Colonic mucosa (tissue), 4 donors: ENCODE measurements at places on chromosomes 4 and X.

GRCh38 chr4:76872556-76872955, 25.4 kb downstream of the SOWAHB start:
- DNase-seq: no peak

- no peak for DNase-seq
These were observed 122.3 kb upstream of the OTUD4 start for GRCh38 chr4:145302725-145303124.

- no peak for DNase-seq
These were observed 52.6 kb upstream of the RAB33B start for GRCh38 chr4:139401368-139401767.

GRCh38 chrX:101550751-101551379, 518 bp downstream of the ARMCX1 start:
- DNase-seq: peak; percentile 51

DNA sequence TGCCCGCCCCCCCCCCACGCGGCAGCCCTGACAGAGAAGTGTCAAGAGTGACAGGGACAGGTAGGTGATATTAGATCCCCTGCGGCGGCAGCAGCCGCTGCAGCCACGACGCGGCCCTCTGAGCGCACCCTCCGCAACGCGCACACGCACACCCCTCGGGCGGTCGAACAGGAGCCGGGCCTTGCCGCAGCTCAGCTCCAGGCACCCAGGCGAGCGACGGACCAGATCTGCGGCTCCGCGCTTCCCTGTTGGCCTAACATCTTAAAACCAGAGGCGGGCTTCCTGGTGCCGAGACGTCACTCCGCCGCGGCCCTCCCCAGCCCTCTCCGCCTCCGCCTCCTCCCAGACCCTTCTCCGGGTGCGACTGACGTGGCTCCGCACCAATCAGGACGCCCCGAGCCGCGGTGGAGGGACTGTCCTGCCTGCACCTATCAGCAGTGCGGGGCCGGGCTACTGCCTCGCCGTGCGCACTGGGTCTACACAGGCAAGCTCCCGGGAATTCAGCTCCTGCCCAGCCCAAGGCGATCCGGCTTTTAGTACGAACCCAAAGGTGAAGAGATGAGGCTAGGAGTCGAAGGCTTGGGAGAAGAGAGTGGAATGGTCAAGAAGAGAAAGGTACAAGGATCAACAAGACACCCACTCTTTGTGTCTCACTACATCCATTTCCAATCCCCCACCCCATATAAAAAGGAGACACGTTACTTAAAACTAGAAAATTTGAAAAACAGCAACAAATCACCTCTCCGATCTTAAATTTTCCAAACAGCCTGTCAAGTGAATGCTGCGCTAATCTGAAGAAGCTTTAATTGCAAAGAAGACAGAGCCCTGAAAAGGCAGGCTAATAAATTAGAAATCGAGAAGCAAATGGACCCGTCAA, at the start of gene PITX2:
PITX2 (minus strand) TSS at position 237 of the 877 bp plus-strand sequence. CDS start 617 bp downstream, outside the sequence.
- peak; percentile 96 for DNase-seq

DNA sequence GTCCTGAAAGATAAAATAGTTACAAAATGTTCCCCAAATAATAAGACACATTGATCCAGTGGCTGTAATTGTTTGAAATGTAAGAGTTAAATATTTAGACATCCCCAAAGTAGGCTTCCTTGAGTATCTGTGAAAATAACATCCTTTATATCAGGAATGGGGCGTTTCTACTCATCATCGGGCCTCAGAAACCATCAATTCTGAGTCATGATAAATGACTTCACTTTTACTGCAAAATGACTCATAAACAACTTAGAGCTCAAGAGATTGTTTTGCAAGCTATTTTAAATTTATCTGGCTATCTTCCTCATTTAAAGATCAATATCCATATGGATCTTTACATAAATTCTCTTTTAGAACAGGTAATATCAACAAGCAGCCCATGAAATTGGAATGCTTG, 369.4 kb upstream of the CNKSR2 start:
- no peak for DNase-seq

GRCh38 chr4:54373718-54374210, 144.7 kb downstream of the PDGFRA start:
- no peak for DNase-seq

DNA sequence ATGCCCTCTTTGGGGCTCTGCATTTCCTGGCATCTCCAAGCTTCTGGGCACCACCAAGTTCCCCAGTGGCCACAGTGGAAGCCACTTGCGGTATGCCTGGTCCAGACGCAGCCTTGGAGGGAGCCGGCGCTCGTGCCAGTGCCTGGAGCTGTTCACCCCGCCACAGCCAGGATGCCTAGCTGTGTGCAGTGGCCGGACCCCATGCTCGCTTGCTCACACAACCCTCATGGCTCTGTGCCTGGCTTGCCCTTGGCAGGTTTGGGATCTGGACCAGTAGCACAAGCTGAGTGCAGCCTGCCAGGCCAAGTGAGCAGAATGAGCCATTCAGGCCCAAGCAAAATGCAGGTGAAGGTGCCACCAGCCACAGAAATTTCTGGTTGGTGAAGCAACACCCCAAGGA, 283.5 kb downstream of the EVC2 start:
- DNase-seq: no peak

DNA sequence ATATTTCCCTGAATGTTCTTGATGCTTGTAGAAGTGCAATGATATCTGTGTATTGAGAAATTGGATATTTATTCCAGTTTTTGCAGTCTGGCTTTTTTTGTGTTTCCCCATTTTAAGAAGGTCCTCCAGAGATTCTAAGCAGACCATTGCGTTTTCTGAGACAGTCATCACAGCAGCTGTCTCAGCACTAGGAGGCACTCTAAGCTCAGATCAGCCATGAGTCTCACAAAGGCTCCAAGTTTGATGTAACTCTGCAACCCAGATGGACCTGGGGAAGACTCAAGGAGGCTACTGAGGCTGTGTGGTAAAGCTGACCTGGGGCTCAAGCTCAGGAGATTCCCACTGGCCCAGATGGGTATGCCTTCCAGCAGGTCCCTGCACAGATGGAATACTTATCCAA, 89.3 kb upstream of the CYLC1 start:
- no peak for DNase-seq

DNA sequence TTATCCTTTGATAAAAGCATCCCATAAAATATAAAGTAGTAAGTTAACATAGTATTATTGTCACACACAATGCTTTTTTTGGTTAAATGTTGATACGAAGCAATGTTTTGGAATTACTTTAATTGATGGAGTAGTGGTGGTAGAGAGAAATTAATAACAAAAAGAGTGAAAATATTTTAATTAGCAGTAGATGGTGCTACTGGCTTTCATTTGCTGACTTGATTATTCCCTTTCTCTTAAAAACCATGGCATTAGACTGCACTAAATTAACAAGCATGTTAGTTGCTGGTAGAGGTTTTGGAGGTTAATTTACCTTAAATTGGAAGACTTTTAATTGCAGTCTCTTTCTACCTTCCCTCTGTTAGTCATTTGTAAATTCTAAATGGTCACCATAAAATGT, 8.9 kb upstream of the DCK start:
- no peak for DNase-seq

DNA sequence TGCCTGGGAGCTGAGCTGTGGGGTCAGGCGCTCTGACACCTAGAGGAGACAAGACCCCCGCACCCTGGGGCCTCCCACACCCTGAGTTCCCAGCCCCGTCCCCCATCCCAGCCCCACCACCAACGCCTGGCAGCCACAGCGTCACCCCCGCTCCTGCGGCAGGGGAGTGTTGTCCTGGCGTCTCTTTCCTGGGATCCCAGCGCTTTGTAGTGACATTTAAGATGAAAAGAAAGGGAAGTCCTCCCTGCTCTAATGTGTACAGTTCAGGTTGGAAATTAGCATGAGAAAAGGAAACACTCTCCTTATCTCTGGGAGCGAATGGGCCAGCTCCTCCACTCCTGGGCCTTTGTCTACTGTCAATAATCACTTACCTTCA, 112.1 kb downstream of the FAM53A start:
- DNase-seq: no peak

- DNase-seq: no peak
These were observed 325.7 kb upstream of the GIMD1 start for GRCh38 chr4:106694232-106694631.

- DNase-seq: no peak
These were observed 125.4 kb upstream of the SPOCK3 start for GRCh38 chr4:167359711-167360110.

DNA sequence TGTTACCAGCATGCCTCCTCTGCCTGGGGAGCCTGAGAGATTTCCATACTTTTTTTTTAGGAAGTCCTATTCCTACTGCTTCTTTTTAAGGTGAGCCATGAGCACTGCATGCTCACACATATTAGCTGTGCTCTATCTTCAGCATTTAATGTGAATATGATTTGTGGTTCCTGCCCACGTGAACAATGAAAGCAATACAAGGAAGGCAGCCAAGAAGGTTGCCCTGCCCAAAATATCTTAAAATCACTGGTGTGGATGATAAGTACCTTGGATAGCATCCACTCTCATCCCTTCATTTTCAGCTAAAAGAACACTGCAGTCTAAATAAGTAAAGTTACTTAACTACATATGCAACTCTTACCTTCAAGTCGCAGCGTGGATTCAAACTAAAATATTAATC, 607.5 kb downstream of the PACRGL start:
- no peak for DNase-seq

- DNase-seq: no peak
These were observed 29.5 kb upstream of the IRF2 start for GRCh38 chr4:184503869-184504300.

- DNase-seq: no peak
These were observed at the start of gene UGT2A1 for GRCh38 chr4:69653147-69653546. Gene UGT2A1, minus strand, starts transcription at chr4:69653247. Its CDS starts 5,603 bp downstream, at chr4:69647644.

DNA sequence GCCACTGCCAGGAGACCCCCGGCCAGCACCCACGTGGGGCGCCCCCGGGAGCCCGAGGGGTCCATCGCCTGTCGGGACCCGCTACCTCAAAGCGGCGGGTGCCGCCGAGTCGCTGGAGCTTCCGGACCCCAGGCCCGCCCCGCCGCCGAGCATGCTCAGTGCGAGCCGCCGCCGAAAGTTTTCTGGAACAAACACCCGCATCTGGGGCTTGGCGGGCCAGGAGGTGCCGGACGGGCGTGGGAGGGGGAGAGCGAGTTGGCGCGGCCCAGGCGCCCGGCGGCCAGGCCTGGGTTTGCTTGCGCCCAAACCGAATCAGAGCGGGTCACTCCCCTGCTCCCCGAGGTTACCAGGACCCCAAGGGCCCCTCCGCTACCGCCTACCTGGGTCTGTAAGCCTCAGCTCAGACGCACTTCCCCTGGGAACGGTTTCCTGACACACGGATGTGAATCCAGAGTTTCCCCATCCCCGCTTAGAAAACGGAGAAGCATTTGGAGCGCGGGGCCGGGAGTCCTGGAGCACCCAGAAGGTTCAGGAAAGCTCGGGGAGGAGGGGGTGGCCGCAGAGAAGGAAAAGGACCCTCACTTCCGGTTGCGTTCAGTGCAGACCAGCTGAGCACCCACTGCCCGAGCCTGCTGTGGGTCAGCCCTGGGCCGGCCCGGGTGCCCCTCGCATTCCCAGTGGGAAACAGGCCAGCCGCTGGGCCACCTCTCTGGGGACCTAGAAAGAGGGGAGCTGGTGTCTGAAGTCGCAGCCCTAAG, at the start of gene EVC2:
EVC2 (minus strand) TSS at position 111 of the 758 bp plus-strand sequence; CDS start at position 65, 46 bp downstream.
- peak; percentile 55 for DNase-seq

DNA sequence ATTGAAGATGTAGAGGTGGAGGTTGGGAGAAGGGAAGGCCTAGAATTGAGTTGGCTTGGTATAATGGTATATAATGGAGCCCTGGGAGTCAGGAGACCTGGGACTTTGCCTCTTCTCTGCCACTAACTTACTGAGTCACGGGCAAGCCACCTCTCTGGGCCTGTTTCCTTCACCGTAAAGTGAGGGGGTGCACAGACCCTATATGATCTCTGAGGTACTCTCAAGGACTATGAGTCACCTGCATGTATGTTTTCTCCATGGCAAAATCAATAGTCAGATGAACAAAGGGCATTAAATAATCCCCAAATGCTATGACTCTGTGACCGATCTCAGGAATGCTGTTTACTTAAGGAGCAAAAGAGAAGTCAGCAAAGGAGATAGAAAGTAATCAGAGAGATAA, 5.1 kb downstream of the P2RY4 start:
- DNase-seq: no peak

- no peak for DNase-seq
These were observed 8.6 kb upstream of the PDHA1 start for GRCh38 chrX:19334945-19335626.

- DNase-seq: no peak
These were observed 314.2 kb downstream of the SLC7A11 start for GRCh38 chr4:137927972-137928371.

DNA sequence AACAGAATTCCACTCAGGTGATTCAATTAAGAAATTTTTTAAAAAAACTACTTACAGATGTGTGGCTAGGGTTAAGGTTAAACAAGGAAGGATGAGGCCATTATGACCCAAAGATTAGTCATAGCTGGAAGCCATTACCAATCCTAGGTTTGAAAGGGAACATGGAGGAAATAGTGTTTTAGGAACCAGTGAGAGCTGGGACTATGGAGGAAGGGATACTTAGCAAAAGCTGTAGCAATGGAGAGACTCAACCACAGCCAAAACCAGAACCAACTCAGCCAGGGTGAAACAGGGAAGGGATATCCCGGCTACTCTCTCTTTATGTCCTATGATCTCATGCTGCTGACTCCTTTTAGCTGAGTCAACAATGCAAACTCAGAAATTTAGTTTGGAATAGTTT, 148.6 kb upstream of the CNKSR2 start:
- no peak for DNase-seq

- DNase-seq: no peak
These were observed 1346.7 kb upstream of the IGFBP7 start for GRCh38 chr4:58456727-58457384.

DNA sequence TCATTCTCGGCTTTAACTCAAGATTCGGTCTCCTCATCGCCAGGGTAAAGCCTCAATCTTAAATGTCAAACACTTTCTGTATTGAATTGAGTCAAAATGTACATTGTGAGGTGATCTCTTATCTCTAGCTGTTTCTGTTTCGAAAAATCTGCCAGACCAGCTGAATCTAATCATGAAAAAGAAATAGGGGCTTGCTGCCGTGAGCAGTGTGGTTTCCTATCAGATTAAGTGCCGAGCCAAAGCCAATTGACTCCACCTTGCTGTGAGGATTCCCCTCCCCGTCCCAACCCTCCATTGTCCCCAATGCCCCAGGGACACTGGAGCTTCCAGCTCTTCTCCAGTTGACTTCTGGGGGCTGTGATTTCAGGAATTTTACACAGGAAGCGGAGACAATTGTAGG, 12.5 kb upstream of the CRLF2 start:
- no peak for DNase-seq

- no peak for DNase-seq
These were observed 33.1 kb downstream of the SLC10A7 start for GRCh38 chr4:146488495-146489174.

DNA sequence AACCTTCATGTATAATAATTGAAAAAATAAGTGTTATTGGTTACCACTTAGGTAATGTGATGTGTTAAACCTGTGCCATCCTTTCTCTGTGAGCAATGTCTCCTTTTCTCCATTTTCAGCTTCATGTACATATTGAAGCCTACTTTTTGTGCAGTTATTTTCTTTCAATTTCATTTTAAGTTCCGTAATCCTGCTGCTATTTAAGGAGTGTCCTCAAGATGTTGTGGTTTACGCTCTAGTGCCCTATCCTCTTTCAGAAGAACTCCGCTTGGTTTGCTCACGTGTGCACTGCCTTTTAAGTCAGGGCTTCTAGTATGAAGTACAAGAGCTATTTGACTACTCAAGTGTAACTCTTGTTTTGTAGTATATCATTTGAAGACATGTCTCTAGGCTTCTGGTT, 2253.2 kb upstream of the TENM3 start:
- DNase-seq: no peak

- DNase-seq: no peak
These were observed 267.1 kb downstream of the PAPSS1 start for GRCh38 chr4:107452717-107453630.

- no peak for DNase-seq
These were observed 158.9 kb downstream of the DCTD start for GRCh38 chr4:182758273-182758672.

- no peak for DNase-seq
These were observed 352.3 kb downstream of the GRXCR1 start for GRCh38 chr4:43244688-43245382.
